MG63 (cell line): ENCODE measurements at places on chromosomes 5 and 9. TPM values are rescaled to one million over a fixed set of nuclear protein-coding genes. Genes with fewer than 3 reads are reported as not detected.

NIM1K gene
- total RNA-seq: not detected in 2 replicates

VCP gene
- total RNA-seq: 120 and 139 TPM in 2 replicates

C9 gene
- total RNA-seq: not detected in 2 replicates

TSLP gene
- 0.43 TPM in 1 of 2 replicates, not detected in the other for total RNA-seq

PRSS3 gene
- total RNA-seq: not detected in 2 replicates

LCN15 gene
- not detected in 2 replicates for total RNA-seq

PCDHB16 gene
- total RNA-seq: 0.10 and 1.2 TPM in 2 replicates

FOXD4 gene
- total RNA-seq: not detected in 2 replicates

RFESD gene
- 2.2 and 10.7 TPM in 2 replicates for total RNA-seq

UBTD2 gene
- total RNA-seq: 28.8 and 43.0 TPM in 2 replicates

TNFAIP8 gene
- total RNA-seq: 12.1 and 22.2 TPM in 2 replicates

TJP2 gene
- 10.1 and 11.5 TPM in 2 replicates for total RNA-seq

ENTPD2 gene
- not detected in 2 replicates for total RNA-seq

ALDOB gene
- total RNA-seq: not detected in 2 replicates

SLC36A3 gene
- total RNA-seq: not detected in 2 replicates

ITK gene
- not detected in 2 replicates for total RNA-seq

CTNND2 gene
- 0.13 TPM in 1 of 2 replicates, not detected in the other for total RNA-seq

NKD2 gene
- total RNA-seq: 3.4 and 5.7 TPM in 2 replicates

IL33 gene
- total RNA-seq: 0.25 and 0.69 TPM in 2 replicates

PCDHGB4 gene
- total RNA-seq: 0.17 and 0.26 TPM in 2 replicates

BARHL1 gene
- not detected in 2 replicates for total RNA-seq

SH3GLB2 gene
- total RNA-seq: 36.7 and 42.7 TPM in 2 replicates

ENG gene
- 12.9 and 14.0 TPM in 2 replicates for total RNA-seq

LPAR1 gene
- total RNA-seq: 168 and 199 TPM in 2 replicates

ZBED3 gene
- total RNA-seq: 0.20 TPM in 1 of 2 replicates, not detected in the other

GRIN1 gene
- not detected in 2 replicates for total RNA-seq

ACER2 gene
- 1.1 and 2.2 TPM in 2 replicates for total RNA-seq

TMEM171 gene
- 0.96 and 4.3 TPM in 2 replicates for total RNA-seq

GOLM1 gene
- total RNA-seq: 37.9 and 43.9 TPM in 2 replicates

TTC23L gene
- total RNA-seq: not detected in 2 replicates

CDH18 gene
- total RNA-seq: 18.8 and 25.4 TPM in 2 replicates

HK3 gene
- not detected in 2 replicates for total RNA-seq

HSD17B4 gene
- 156 and 198 TPM in 2 replicates for total RNA-seq

PCDHGC3 gene
- 42.3 and 49.8 TPM in 2 replicates for total RNA-seq

SLC45A2 gene
- total RNA-seq: not detected in 2 replicates

SHC3 gene
- 0.69 TPM in 1 of 2 replicates, not detected in the other for total RNA-seq

NOXA1 gene
- not detected in 2 replicates for total RNA-seq

CBY3 gene
- not detected in 2 replicates for total RNA-seq

GRM6 gene
- total RNA-seq: not detected in 2 replicates

PTPN3 gene
- 1.7 and 2.8 TPM in 2 replicates for total RNA-seq

PGGT1B gene
- total RNA-seq: 15.3 and 17.3 TPM in 2 replicates

SOX30 gene
- total RNA-seq: not detected in 2 replicates

LRRTM2 gene
- total RNA-seq: 0.54 TPM in 1 of 2 replicates, not detected in the other

SLC25A2 gene
- not detected in 2 replicates for total RNA-seq

CNTNAP3 gene
- total RNA-seq: 2.7 and 3.2 TPM in 2 replicates

TNFSF15 gene
- 0.20 and 0.42 TPM in 2 replicates for total RNA-seq

FCN1 gene
- total RNA-seq: not detected in 2 replicates

CCL27 gene
- total RNA-seq: not detected in 2 replicates

PCDHGB3 gene
- 0.81 TPM in 1 of 2 replicates, not detected in the other for total RNA-seq

KIF4B gene
- 0.03 and 0.10 TPM in 2 replicates for total RNA-seq

GPR21 gene
- total RNA-seq: not detected in 2 replicates

TICAM2 gene
- 1.2 and 6.3 TPM in 2 replicates for total RNA-seq
